Amniotic stem cell (primary cell): ENCODE measurements at places on chromosomes 1 and 21.

- no peak for DNase-seq
These were observed 70.6 kb downstream of the TGFB2 start for GRCh38 chr1:218415726-218416125.

- DNase-seq = no peak
These were observed 35.1 kb downstream of the YARS1 start for GRCh38 chr1:32782086-32782485.

- DNase-seq = no peak
These were observed 89.9 kb downstream of the SGIP1 start for GRCh38 chr1:66623812-66624211.

DNA sequence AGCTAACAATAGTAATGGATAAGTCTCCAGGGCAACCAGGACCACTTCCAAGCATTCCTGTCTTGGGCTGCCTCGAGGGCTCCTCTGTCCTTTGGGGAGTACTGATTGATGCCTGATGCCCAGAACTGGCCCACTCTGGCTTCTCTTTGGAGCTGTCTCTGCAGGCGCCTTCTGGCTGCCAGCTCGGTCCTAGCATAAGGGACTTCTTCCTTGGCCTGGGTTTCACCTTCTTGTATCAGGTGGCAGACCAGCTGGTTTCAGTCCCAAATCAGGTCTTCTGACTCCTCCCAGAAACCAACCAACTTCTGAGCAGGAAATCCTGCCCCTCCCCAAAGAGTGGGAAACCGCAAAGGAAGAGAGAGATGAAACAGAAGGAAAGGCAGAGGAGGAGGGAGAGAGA lies 10.6 kb downstream of the G0S2 start:
- no peak for DNase-seq

DNA sequence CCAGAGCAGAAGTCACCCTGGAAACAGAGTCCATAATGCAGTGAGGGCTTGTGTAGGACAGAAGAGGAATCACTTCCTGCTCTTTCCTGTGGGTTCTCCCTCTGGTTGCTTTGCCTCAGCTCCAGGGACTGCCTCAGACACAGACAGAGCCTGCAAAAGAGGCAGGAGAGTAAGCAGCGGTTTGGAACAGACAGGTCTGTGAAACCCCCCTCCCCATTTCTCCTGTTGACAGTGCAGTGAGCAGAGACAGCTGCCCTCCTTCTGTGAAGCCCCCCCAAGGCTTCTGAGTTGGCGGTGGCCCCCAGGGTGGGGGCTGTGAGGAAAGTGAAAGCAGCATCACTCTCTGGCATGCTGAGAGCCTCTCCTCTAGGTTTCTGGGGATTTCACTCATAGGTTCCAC lies 53.0 kb downstream of the MAB21L3 start:
- no peak for DNase-seq

DNA sequence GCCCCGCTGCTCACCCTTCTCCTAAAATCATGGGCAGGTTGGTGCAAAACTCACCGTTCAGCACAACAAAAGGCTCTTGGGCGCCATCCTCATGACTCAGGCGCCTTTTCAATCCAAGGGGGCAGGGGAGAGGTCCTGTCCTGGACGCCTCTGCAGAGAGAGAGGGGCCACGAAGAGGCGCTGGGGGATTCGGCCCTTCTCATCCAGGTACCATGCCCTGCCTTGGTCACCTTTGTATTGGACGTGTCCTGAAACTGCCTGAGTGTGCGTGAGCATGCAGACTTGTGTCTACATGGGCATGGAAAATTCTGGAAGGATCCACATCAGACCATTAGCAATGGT lies 53.5 kb downstream of the SLC37A1 start:
- no peak for DNase-seq

DNA sequence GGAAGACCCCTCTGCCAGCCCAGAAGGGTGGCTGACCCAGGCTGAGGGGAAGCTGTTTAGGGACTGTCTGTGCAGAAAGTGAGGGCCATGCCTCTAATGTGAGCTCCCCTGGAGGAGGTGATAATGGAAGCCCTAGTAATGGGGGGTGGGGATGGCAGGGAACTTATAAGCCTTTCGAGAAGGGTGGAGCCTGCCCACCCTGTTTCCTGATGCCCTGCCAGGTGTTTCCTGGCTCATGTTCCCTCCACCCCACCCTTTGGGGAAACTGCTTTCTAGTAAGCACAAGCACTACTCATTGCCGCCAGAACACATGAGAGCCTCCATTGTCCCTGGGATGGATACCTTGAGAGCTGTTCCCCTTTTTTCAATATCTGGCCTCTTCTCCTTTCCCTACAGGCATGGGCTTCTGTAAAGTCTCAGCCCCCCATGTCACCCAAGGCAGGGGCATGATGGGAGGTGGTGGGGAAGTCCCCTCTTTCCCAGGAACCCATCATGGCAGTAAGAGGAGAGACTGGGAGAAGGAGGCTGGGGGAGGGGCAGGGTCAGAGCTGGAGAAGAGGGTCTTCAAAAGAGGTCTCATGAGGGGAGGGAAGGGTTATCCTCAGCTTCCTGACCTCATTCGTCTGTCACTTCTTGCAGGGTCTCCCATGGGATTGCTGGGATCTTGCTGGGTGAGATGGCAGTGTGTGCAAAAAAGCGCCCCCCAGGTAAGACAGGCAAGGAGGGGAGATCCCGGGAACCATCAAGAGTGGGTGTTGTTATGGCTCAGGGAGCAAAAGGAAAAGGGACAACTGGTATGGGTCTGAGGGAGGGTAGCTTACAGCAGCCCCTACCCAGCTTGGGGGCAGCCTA lies 2.4 kb downstream of the ATP8B2 start:
- no peak for DNase-seq

DNA sequence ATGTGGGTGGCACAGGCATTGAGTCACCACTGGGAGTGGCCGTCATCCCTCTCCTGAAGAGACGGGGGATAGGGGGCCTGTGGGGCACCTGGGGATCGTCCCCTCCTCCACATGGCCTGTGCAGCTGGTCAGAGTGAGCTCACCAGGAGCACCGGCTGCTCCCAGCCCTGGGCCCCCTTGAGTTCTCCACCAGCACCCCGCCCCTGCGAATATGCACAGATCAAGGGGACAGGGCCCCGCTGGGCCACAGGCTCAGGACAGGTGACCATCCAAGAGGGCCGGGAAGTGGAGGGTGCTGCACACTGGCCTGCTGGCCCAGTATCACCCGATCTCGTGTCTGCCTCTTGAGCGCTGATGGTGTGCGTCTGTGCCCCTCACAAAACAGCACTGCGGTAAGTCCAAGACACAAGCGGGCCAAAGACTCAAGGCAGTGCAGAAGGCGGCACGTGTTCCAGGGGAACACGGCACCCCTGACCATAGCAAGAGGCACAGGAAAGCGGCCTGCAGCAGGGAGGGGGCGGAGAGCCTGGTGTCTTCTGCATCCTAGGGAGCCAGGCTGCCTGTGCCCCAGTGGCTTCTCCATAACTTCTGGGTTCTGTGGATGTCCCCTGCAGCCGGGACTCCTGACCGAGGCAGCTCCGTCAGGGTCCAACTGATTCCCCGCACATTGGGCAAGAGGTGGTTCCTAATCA lies 18.1 kb upstream of the TSPEAR start:
- no peak for DNase-seq

DNA sequence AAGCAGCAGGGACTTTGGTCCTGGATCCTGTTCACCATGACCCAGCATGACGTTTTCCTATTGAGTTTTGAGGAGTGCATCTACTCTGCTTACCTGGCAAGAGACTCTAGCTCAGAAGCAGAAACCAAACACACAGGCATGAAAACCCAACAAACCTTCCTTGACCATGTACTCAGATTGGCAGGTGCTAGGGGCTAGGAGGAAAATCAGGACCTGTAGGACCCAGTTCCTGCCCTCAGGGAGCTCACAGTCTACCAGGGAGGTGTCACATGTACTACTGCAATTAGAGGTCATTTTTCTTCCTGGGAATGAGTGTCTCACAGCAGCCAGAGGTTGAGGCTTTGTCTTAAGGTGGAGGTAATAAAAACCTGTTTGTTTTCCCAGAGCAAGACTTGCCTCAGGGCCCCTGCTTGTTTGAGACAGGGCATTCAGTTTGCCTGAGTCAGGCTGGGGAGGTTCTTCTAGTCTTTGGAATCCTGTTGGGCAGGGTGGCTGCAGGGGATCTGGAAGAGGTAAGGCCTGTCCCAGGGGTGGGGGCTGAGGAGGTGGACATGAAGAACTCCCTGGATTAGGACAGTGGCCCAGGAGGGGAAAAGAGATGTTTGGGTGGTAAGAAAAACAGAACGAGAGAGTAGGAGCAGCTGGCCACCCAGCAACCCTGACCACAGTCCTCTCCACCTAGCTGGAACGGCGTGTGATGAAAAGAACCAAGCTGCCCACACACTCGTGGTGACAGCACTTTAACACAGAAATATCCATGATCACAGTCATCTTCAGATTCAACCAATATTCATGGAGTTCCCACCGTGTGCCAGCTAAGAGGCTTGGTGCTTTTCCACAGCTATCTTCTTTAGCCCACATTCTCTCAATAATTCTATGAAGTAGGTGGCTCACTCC lies 30.8 kb downstream of the IER5 start:
- DNase-seq = no peak
